ENCODE measurements at places on chromosomes 3 and 15. TPM values are rescaled to one million over a fixed set of nuclear protein-coding genes. Genes with fewer than 3 reads are reported as not detected.

- DNase-seq: no peak
These were observed 55.5 kb upstream of the MBNL1 start for GRCh38 chr3:152213203-152213602.

- no peak for DNase-seq
These were observed 357.4 kb downstream of the RSL24D1 start for GRCh38 chr15:54839379-54839778.

- DNase-seq: no peak
These were observed 146.6 kb upstream of the NR2F2 start for GRCh38 chr15:96183867-96184266.

Gene MED12L
- total RNA-seq: 0.12 TPM

Gene MOBP
- not detected for total RNA-seq

Gene MORC1
- not detected for total RNA-seq

Gene SKOR1
- total RNA-seq: not detected

- no peak for DNase-seq
These were observed 1.3 kb upstream of the PRKAR2A start for GRCh38 chr3:48848816-48849515.

DNA sequence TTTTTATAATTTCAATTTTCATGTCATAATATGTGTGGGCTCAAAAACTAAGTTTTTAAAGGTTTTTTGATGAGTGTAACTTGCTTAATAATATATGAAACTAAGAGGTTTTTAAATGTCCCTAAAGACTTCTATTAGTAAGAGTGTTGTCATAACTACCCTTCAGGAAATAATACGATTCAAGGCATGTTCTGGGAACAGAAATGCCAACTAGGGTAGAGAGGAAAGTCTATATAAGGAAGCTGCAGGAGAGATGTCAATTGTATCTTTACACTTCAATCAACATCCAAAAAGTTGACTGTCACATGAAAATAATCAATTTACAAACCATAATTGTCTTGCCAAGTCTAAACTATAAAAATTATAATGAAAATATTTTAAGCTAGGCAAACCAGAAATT is 76.3 kb downstream of the SMARCC1 start:
- no peak for DNase-seq

DNA sequence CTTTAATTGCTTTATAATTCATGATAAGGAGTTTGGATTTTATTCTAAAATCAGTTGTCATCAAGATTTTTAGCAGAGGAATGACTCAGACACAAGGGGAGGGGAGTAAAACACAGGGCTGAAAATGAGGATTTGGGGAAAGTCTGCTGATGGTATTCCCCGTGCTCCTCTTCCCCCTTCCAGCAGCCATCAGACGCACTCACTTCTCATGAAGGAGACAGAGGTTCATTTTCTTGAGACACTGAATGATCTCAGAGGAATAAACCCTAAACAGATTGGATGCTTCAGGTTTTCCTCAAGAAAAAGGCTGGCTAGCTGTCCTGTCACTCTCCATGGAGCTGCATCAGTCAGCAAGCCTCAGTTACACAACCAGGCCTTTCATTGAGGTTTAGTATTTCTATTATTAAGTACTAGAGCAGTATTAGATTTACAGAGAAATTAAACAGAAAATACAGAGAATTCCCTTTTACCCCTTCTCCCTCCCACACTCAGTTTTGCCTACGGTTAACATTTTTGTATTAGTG is 166.4 kb downstream of the C3orf70 start:
- no peak for DNase-seq

GRCh38 chr3:15815696-15816095 is 17.9 kb upstream of the ANKRD28 start:
- DNase-seq: peak; percentile 64

DNA sequence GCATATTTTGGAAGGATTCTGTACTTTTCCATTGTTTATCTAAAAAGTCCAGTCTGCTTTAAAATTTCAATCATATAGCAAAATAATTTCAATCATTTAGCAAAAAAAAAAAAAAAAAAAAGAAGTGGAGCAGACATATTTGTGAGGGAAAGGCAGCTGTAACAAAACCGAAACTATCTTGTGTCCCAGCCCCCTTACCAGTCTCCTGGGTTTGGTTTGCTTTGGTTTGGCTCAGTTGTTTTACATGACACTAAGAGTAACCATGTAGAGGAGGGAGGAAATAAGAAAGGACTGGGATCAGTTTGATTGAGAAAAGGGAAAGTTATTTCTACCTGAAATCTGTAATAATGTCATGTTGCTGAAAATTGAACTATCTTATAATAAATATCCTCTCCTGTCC is 158.8 kb upstream of the GADL1 start:
- no peak for DNase-seq

Gene LRRC2
- 0.07 TPM for total RNA-seq

GRCh38 chr3:125077864-125078263 is 22.1 kb upstream of the HEG1 start:
- no peak for DNase-seq

Gene PLAAT1
- total RNA-seq: 29.3 TPM

Gene UNC13C
- total RNA-seq: not detected

- peak; percentile 33 for DNase-seq
These were observed 38.2 kb downstream of the TGFBR2 start for GRCh38 chr3:30644615-30645014.

Gene MELTF
- 57.4 TPM for total RNA-seq

DNA sequence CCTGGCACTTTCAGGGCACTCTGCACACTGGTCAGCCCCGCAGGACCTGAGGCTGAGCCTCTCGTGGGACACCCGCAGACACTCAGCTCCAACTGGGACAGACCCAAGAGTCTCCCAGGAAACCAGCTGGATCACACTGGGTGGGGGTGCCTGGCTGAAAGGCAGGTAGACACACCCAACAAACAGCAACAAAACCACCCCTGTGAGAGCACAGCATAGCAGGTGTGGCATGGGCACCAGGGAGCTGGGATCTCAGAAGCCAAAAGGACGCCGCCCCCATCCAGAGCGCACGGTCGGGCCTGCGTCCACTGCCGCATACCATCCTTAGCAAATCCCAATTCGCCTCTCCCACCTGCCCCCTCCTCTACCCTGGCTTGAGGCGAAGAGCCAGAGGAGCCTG is 154.2 kb upstream of the LINGO1 start:
- DNase-seq: no peak

DNA sequence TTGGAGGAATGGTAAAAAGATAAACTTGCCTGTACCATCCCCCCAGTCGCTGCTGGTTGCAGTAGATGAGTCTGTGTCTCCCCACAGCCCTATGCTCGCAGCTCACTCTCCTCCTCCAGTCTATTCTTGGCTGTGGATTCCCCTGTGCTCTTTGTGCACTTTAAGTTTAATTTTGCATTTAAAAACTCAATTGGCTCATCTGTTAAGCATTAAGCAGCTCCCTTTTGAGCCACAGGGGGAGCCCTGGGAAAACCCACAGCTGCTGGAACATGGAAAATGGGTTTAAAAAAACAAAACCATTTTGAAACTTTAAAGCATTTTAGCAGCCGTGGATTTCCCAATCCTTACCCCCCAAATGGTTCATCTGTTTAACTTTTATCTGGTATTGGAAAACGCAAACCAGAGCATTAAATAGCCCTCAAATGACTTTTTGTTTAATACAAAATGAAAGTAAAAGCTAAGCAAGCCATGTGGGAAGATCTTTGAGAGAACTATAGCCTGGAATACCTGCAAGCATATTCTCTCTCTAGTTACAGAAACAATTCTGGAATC is 536.9 kb downstream of the ZIC1 start:
- peak; percentile 86 for DNase-seq

- DNase-seq: no peak
These were observed 23.2 kb upstream of the MUC4 start for GRCh38 chr3:195834675-195835583.

DNA sequence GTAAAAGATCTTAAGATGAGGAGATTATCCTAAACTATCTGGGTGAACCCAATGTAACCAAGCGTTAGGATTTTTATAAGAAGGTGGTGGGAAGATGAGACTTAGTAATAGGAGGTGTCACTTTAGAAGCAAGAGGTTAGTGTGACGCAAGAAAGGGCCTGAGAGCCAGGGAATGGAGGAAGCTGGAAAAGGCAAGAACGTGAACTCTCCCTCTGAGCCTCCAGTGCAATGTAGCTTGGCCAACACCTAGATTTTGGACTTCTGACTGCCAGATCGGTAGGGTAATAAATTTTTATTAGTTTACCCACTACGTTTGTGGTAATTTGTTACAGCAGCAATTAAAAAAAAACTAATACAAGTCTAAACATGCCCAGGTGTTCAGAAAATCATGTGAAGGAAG is 20.8 kb upstream of the CNTN6 start:
- no peak for DNase-seq

DNA sequence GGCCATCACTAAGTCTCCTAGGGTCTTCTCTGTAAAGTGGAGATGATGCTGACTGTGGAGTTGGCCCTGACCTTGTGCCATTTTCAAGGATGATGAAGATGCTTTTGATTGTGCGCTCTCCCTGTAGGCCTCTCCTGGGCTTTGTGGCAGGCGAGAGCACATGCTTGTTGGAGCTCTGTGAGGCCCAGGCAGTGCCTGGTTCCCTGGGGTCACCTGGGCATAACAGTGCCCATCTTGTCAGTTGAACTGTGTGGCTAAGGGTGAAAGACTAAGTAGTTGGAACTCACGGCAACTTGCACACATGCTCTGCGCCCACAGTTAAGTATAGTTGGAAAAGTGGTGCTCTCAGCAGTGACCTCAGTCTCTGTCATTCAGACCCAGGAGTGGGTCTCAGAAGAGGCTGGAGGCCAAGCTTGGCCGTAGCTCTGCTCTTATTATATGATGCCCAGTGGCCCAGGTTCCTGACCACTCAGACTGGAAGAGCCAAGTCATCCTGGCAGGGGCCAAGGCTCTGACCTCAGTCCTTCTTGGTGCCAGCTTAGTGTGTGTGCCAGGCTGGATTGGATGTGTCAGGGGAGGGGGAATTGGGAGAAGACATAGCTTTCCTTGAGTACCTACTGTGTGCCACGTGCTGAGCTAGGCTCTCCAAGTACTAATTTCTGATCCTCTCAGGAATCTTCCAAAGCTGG is 154.6 kb downstream of the EEFSEC start:
- DNase-seq: no peak

GRCh38 chr3:98004721-98005120 is 30.4 kb downstream of the GABRR3 start:
- no peak for DNase-seq

GRCh38 chr3:23162934-23163333 is 40.2 kb upstream of the UBE2E2 start:
- DNase-seq: no peak

- no peak for DNase-seq
These were observed 25.2 kb downstream of the CORO2B start for GRCh38 chr15:68603951-68604350.

DNA sequence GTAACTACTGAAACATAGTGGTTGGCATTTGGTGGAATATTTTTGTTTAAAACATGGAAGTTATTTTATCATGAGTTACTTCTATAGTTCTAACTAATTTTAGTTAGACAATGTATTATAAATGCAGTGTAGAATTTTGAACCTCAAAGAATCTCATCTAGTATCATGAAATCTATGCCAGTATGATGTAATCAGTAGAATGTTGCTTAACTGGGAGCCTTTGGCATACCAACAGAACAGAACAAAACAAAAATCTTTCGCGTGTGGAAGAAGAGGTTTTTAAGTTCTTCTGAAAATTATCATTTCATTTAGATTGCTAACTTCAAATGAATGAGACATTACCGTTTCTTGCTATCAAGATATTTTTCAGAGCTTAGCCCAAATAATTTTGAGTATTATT is 98.4 kb upstream of the LRRFIP2 start:
- DNase-seq: no peak

Gene IL17RC
- 50.6 TPM for total RNA-seq

DNA sequence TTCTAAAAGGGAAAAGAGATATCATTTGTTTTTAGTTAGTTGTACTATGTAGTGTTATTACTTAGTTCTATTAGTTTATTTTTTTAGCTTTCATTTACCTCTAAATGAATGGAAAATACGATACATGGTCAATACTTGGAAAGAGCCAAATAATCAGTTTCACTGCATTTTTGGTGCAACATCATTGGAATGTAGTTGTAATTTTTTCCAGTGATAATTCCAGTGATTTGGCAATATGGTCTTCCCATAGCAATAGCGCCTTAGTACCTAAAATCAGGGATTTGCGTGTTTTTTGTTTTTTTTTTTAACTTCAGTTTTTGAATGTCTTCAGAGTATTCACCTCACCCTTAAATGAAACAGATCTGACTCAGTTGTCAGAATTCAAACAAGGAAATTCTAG is 41.8 kb downstream of the RAB8B start:
- no peak for DNase-seq

Gene CASR
- not detected for total RNA-seq

- DNase-seq: no peak
These were observed 30.1 kb downstream of the ESYT3 start for GRCh38 chr3:138464491-138464860.

Gene SLC35G2
- total RNA-seq: 20.6 TPM

Gene SERINC4
- not detected for total RNA-seq

Data from A172 (cell line).